HCT116 (cell line): ENCODE measurements at places on chromosomes 5 and 9. TPM values are rescaled to one million over a fixed set of nuclear protein-coding genes. Genes with fewer than 3 reads are reported as not detected.

GRCh38 chr9:331197-331596, 116.5 kb downstream of the DOCK8 start:
- 0 out of 2 replicates have a peak, but pooled peaks cover under 1% of the 10 kb centered on the region for H3K27me3 ChIP-seq
- H3K4me3 ChIP-seq: no peak overlapping the region
- DNase-seq: no peak
- H3K27ac ChIP-seq: no peak overlapping the region
- H3K4me1 ChIP-seq: no peaks in the 10 kb centered on the region

DNA sequence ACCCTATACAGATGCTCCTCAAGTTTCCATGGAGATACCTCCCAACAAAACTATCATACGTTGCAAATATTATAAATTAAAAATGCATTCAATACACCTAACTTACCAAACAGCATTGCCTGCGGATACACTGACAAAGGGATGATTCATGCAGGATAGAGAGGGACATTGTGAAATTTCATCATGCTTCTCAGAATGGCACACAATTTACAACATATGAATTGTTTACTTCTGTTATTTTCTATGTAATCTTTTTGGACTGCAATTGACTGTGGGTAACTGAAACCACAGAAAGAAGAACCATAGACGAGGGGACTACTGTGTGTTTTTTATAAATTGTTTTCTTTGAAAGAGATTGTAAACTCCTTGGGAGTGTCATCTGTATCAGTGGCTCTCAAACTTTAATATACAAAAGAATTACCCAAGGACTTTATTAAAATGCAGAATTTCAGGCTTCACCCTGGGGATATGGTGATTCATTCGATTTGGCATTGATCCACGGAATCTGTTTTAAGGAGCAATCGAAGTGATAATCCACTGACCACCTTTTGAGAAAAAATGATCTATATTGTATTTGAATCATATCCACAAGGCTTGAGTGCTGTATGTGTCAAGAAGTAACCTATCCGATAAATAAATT, 146.4 kb downstream of the SGCD start:
- H3K36me3 ChIP-seq: no peaks in the 10 kb centered on the region
- no peaks in the 10 kb centered on the region for H3K27me3 ChIP-seq
- H3K27ac ChIP-seq: no peak overlapping the region
- no peaks in the 10 kb centered on the region for H3K4me1 ChIP-seq

GRCh38 chr9:104836235-104836634, 72.3 kb downstream of the NIPSNAP3B start:
- H3K27me3 ChIP-seq: peaks cover 6% of the 10 kb centered on the region; the same call in 1 of the 2 replicates
- no peak for DNase-seq
- no peaks in the 10 kb centered on the region for H3K4me1 ChIP-seq
- no peaks in the 10 kb centered on the region for H3K36me3 ChIP-seq
- H3K4me3 ChIP-seq: no peak overlapping the region
- H3K27ac ChIP-seq: no peak overlapping the region

- H3K4me1 ChIP-seq: no peaks in the 10 kb centered on the region
- no peak overlapping the region for H3K4me3 ChIP-seq
- H3K36me3 ChIP-seq: no peaks in the 10 kb centered on the region
- H3K27me3 ChIP-seq: peaks cover 30% of the 10 kb centered on the region
Measured at GRCh38 chr5:174317256-174317894, 271.9 kb downstream of the NSG2 start.

DNA sequence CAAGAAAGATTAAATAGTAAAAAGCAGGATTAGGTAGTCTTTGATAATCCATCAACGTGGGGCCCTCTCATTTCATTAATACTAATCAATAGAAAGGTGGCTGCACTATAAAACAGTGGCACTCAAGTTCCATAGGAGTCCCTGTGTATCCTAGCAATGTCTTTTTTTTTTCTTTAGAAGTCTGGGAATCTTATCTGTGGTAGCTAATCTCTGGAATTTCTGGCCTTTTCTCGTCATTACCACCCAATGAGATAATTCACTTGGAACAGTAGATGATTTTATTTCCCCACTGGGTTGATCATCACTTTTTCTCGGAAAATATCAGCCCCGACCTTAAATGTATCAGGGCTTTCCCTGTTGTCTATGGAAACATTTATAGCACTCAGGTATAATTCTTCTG, 86.8 kb upstream of the CDH6 start:
- no peak for DNase-seq
- no peak overlapping the region for H3K27ac ChIP-seq
- no peaks in the 10 kb centered on the region for H3K36me3 ChIP-seq
- no peaks in the 10 kb centered on the region for H3K27me3 ChIP-seq
- H3K4me3 ChIP-seq: no peak overlapping the region

- no peak overlapping the region for H3K27ac ChIP-seq
- H3K4me3 ChIP-seq: no peak overlapping the region
- H3K4me1 ChIP-seq: no peaks in the 10 kb centered on the region
Measured at GRCh38 chr9:93292288-93292615, 108.3 kb downstream of the WNK2 start.

DNA sequence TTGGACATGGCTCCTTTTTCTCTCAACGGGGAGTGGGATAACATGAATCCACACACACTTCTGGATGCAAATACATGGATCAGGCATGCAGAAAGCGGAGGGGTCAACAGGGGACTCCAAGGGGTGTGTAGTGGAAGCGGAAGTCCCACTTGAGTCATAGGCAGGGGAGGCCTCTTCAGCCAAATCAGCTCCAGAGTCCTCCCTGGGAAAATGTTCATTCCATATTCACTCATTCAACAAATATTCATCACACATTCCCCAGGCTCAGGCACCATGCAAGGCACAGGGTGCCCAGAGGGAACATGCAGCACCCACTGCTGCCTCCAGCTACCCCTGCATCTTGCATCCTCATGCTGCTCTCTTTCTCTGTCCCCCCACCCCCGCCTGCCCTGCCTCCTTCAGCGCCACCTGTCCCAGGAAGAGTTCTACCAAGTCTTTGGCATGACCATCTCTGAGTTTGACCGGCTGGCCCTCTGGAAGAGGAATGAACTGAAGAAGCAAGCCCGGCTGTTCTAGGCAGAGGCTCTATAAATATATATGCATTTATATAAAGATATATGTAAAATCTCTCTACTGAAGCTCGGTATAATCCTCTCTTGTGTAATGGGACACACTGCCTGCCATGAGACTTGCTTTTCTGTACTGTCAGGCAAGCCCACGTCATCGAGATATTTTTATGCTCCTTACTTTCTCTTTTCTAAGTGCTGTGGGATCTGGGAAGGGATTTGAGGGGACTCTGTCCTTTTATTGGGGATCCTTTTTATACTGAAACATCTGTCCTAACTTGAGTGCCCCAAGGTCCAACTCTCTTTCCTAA, 13.6 kb upstream of the AFAP1L1 start:
- no peak for DNase-seq
- no peaks in the 10 kb centered on the region for H3K27me3 ChIP-seq
- H3K4me1 ChIP-seq: no peaks in the 10 kb centered on the region

- 0 out of 2 replicates have a peak, but pooled peaks cover 4% of the 10 kb centered on the region for H3K4me1 ChIP-seq
- no peaks in the 10 kb centered on the region for H3K36me3 ChIP-seq
- DNase-seq: no peak
- H3K4me3 ChIP-seq: no peak overlapping the region
- no peaks in the 10 kb centered on the region for H3K27me3 ChIP-seq
Measured at GRCh38 chr5:10489810-10490426, 48.2 kb downstream of the ROPN1L start.

Gene ARAP3
- 15.1 TPM for total RNA-seq

Gene MEF2C
- 13.0 TPM for total RNA-seq

Gene STC2
- total RNA-seq: 97.3 TPM
